ENCODE measurements at places on chromosomes 11 and 22. TPM values are rescaled to one million over a fixed set of nuclear protein-coding genes. Genes with fewer than 3 reads are reported as not detected.

- DNase-seq: no peak
Measured at GRCh38 chr11:70077411-70078094, 564 bp upstream of the ANO1 start.

DNA sequence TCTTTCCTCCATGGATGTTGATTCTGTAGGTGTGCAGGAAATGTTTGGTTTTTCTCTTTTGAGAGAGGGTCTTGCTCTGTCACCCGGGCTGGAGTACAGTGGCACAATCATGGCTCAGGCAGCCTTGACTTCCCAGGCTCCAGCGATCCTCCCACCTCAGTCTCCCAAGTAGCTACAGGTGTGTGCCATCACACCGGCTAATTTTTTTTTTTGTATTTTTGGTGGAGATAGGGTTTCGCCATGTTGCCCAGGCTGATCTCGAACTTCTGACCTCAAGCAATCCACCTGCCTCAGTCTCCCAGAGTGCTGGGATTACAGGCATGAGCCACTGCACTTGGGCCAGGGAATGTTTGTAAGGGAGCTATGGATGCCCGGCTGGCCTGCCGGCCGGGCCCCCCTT is 4.5 kb downstream of the PRR5 start:
- DNase-seq: no peak

GRCh38 chr11:494761-495536 is 12.1 kb downstream of the RNH1 start:
- DNase-seq: no peak

- no peak for DNase-seq
Measured at GRCh38 chr11:27462543-27462942, 10.0 kb downstream of the LGR4 start.

- no peak for DNase-seq
Measured at GRCh38 chr22:35539487-35539886, 1.1 kb upstream of the RASD2 start.

GRCh38 chr11:6733326-6734275 is 38.2 kb downstream of the OR2AG2 start:
- no peak for DNase-seq

- peak; percentile 92 for DNase-seq
Measured at GRCh38 chr11:125062931-125063428, at the start of gene SLC37A2. TSS of gene SLC37A2 (plus strand) at chr11:125063305. CDS start at chr11:125063368, 63 bp downstream.

DNA sequence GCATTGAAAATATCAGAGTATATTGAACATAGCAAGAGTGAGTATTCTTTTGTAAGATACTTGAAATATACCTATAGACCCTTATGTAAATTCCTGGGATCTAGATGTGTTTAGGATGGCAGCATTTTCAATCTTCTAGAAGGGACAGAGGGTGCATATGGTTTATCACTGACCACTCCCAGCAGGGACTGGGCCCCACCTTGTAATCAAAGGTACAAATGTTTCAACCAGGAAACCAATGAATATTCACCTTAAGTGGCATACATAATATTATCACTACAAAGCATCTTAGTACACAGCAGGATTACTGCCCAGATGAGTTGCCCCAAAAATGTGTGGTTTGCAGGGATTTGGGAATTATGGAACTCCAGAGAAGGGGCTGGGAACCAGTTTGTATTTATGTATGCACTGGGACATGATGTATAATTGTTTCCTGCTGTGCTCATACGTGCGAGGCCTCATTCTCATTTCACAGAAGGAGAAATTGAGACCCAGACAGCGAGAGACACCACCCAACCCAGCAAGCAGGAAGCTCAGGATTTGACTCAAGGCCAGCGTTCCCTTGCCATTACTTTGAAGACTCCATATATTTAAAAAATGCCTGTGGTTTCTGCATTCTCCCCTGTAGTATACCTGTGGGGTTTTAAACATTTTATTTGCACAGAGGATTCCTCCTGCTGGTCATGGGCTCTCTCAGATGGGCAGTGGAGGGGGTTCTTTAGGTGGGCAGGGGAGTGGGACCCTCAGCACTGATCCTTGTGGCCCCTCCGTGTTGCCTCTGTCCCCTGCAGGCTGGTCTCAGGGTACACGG is 5.2 kb downstream of the APOL4 start:
- no peak for DNase-seq

- no peak for DNase-seq
Measured at GRCh38 chr22:50473088-50473487, 1.7 kb downstream of the SBF1 start.

- no peak for DNase-seq
Measured at GRCh38 chr11:96145163-96145585, 197.8 kb downstream of the MAML2 start.

The TNNI2 gene
- total RNA-seq: not detected

The TSSK2 gene
- total RNA-seq: not detected

The KLHL35 gene
- not detected for total RNA-seq

The OR5A1 gene
- total RNA-seq: not detected

The GAL3ST3 gene
- 7.4 TPM for total RNA-seq

The UEVLD gene
- 39.1 TPM for total RNA-seq

Measured in esophagus muscularis mucosa (tissue), 4 donors.